Umbilical cord (tissue), 2 donors: ENCODE measurements at places on chromosomes 4 and X. TPM values are rescaled to one million over a fixed set of nuclear protein-coding genes. Genes with fewer than 3 reads are reported as not detected.

The TMEM187 gene
- total RNA-seq = 140 TPM

The HMX1 gene
- total RNA-seq = not detected

The PF4V1 gene
- not detected for total RNA-seq

The ARL9 gene
- total RNA-seq = 1.7 TPM

The PPP1R2C gene
- total RNA-seq = not detected

The GYPB gene
- total RNA-seq = 35.2 TPM

The GLRA2 gene
- 2.9 TPM for total RNA-seq
